ENCODE measurements at places on chromosomes 1 and 21.
A peak's percentile ranks its signal among the peaks of the same experiment; 100 is the strongest.

DNA sequence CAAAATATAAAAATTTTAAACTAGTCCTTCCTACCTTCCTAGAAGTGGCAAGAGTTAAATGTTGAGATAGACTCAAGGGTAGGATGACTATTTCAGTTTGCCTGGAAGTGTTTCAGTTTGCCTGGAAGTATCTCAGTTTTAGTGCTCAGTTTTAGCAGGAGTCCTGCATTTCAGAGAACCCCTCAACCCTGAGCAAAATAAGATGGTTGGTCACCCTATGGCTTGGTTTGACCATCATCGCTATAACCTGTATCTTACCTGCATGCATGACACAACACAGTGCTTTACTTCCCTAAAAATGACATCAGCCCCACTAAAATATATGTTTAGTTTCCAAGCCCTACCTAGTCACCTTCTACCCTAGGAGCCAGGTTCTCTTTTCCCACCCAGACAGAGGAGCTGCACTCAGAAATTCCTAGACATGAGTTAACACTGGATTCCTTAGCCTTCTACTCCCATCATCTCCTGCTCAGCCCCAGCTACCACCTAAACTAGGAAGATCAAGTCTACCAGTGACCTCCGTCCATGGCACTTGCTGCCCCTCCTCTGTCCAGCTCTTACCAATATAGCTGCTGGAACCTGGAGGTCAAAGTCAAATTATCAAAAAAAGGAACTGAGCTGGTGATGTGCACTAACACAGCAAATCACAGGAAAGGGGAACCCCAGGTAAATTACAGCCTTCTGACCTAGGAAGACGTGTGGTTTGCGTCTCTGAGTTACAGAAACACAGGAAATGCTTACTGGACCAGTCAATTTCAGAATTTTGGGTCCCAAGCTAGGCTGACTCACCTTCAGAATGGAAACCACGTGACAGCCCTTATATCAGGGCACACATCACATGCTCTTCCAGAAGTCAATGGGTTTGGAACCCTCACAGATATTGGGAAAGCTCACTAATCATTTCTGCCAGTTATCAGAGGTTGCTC is 2.2 kb upstream of the G0S2 start:
- DNase-seq: peak; percentile 88

DNA sequence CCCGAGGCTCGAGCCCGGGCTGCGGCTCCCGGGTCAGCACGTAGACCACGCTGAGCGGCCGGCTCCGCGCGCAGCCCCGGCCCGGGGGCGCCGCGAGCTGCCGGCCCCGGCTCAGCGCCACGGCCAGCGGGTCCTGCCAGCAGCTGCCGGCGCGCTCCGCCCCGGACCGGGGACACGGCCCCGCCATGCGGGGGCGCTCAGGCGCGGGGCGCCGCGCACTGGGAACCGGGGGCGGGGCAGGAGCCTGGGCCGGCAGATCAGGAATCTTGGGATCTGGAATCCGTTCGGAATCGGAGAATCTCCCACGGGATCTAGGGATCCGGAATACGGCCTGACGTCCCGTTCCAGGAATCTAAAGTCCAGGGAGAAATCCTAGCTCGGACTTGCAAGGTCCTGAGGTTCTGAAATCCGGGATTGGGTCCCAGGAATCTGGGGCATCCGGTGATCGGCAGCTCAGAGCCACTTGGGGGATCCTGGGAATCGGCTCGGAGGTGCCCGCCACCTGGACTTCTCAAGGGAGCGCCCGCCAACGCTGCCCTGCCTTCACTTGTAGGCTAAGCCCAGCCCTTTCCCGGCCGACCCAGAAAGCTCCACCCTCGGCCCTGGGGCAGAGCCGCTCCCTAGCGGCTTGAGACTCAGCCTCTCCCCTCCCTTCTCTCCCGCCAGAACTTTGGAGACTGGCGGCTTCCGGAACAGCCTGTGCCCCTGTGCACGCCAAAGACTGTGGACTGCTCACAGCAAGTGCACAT is at the start of gene MAP3K6:
Gene MAP3K6, minus strand, starts transcription at position 551 of the 749 bp plus-strand sequence. Its CDS starts 364 bp downstream, at position 187.
- DNase-seq: peak; percentile 63

GRCh38 chr1:153271711-153272110 is 12.2 kb downstream of the LORICRIN start:
- DNase-seq: no peak

- DNase-seq: no peak
These were observed 12.3 kb upstream of the NPHP4 start for GRCh38 chr1:6004412-6005123.

DNA sequence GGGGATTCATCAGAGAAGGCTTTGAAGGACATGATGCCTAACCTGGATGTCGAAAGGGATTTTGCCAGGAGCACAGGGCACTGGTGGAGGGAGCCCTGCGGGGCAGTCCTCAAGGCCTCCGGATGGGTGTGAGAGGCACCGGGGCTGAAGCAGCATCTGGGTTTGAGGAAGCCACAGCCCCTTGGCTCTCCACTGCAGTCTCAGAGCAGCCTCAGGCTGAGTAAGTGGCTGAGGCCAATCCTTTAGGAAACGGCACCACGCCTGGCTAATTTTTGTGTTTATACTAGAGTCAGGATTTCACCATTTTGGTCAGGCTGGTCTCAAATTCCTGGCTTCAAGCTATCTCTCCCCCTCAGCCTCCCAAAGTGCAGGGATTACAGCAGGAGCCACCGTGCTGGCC is 12.0 kb downstream of the ERVH48-1 start:
- no peak for DNase-seq

DNA sequence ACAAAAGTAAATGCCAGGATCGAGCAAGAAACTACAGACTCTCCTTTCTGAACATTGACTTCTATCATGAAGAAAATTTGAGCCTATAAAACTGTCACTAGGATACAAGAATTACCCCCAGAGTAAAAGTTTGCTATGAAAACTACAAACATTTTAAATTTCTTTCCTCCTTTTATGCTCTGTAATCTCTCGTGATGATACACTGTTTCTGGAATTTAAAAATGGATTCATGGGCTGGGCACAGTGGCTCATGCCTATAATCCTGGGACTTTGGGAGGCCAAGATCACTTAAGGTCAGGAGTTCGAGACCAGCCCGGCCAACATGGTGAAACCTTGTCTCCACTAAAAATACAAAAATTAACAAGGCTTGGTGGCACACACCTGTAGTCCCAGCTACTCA is 181.3 kb downstream of the ZNF281 start:
- no peak for DNase-seq

- DNase-seq: no peak
These were observed 619.4 kb downstream of the KIF26B start for GRCh38 chr1:245774196-245774595.

- DNase-seq: peak; percentile 78
These were observed 959 bp downstream of the CD58 start for GRCh38 chr1:116569776-116570357.

GRCh38 chr1:155321639-155322503 is 1.2 kb downstream of the RUSC1 start:
- no peak for DNase-seq

DNA sequence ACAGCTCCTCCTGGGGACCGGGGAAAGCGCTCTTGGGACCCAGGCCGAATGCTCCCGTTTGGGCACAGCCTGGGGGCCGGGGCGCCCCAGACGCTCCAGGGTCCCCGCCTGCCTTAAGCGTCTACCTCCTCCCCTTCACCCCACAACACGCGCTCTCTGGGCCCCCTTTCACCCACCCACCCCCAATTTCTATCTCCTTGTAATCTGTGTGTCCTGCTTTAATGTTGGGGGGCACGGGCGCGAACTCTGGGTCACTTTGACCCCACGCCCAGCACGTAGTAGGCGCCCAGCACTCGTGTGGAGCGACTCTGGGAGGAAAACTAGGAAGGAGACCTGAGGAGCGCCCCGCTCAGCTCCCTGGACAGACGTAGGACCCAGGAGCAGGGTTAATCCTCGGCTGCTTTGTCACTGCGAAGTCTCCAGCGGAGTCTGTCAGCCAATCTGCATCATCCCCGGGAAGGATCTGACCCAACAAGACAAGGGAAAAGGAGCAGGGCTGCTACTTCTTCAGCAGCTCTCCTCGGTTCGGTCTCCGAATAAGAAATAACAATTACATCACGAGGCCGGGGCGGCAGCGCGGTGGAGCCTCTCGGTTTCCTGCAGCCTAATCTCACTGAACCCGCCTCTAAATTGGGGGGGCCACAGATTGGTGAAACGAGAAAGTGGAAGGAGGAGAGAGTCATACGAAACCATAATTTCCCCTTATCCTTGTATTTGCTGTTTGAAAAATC is 757 bp upstream of the NRIP1 start:
- DNase-seq: peak; percentile 73

DNA sequence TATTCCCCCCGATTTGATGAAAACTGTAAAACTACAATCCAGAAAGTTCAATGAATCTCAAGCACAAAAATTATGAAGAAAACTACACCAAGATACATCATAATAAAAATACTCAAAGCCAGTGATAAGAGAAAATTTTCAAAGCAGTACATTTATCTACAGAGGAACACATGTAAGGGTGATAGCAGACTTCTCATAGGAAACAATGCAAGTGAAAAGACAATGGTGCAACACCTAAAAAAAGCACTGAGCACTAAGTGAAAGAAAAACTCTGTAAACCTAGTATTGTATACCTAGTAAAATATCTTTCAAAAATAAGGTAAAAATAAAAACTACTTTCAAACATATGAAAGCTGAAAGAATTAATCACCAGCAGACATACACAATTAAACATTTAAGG is 76.1 kb upstream of the IRF2BP2 start:
- DNase-seq: no peak

DNA sequence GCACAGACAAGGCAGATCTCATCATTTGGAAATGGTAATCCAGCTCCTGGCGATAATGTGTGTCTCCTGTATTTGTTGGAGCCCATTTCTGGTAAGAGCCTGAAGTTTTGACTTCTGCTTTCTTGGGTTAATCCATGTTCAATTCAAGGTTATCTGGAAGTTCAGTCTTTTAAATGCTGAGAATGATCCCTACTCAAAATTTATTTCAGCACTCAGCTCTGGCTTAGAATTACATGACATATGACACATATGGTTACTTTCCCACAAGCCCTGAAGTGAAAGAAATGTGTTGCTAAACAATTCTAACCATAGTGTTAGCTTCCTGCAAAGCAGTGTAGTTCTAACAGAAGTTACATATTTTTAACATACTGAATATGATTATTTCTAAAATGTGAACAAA is 2.7 kb downstream of the PTGFR start:
- no peak for DNase-seq

- DNase-seq: peak; percentile 37
These were observed 46.9 kb downstream of the IER5 start for GRCh38 chr1:181135437-181135731.

GRCh38 chr1:115706587-115707425 is 61.7 kb downstream of the CASQ2 start:
- peak; percentile 22 for DNase-seq

DNA sequence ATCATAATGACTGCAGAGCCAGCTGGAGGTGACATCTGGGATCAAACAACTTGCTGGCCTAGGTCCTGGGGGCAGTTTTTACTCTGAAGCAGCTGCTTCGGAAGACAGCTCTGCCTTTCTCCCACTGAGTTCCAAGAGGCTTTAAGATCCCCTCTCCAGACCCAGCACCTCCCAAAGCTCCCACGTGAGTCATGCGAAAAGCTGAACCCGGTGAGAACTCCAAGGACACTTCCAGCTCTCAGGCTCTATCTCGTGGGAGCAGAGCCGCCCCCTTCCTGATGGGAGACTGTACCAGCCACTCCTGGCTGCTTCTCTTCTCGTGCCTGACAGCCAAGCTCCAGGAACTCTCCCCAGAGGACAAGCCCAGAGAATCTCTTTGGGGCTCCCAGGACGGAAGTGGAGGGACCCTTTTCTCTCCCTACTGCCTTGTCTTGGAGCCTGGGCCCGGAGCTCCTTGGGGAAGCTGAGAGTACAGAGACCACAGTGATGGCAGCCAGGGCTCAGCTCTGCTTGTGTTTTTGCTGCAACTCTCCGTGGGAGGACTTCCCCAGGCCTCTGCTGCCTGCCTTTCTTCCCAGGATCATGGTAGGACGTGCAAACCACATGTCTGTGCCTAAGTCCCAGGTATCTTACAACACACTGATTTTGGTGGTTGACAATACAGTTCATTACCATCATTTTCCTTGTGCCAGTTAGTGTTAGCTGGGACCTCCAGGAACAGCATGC is 40.6 kb downstream of the STUM start:
- no peak for DNase-seq

DNA sequence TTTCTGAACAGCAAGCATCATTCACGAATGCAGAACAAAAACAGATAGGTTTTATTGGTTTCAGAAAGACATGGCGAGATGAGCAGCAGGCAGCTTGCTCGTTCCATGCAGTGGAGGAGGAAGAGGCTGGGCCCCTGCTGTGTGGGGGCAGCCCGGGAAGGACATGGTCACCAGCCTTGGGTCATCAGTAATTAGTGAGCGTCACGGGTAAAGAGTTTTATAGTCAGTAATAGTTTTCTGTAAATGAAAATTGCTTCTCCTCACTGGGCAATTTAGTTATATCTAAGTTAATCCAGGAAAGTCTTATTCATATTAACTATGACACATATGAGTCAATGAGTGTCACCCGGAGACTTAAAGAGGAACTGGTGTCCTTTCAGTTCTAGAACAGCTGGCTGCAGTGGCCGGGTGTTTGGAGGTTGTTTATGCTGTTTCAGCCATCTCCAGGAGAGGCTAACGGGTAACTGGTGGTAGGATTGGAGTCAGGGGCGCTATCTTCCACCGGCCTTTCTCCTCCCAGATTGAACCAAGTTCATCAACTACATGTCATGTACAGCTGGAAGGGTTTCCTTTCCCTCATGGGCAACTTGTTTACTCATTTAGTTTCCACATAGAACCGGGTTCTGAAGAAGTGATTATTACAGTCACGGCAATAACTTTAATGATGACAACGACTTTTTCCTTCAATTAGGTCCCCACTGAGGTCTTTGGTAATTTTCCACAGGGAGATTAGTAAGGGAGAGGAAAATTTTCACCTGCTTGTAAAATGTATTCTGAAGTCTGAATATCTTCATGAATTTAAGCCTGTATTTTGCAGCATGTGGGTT is 34.6 kb upstream of the SLC45A1 start:
- peak; percentile 67 for DNase-seq

- DNase-seq: no peak
These were observed 85.1 kb downstream of the MTR start for GRCh38 chr1:236880209-236880608.

GRCh38 chr1:23636009-23636408 is 55.6 kb upstream of the RPL11 start:
- DNase-seq: no peak

DNA sequence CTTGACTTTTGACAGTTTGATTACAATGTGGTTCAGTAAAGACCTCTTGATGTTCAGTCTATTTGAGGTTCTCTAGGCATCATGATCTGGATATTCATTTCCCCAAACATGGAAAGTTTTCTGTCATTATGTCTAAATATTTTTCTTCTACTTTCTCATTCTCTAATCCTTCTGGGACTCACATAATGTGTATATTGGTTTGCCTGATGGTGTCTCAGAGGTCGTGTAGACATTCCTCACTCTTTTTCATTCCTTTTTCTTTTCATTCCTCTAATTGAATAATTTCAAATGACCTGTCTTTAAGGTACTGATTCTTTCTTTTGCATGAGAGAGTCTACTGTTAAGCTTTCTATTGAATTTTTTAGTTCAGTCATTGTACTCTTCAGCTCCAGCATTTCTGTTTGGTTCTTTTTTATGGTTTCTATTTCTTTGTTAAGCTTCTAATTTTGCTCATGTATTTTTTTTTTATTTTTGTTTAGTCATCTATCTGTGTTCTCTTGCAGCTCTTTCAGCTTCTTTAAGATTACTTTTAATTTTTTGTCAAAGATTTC is 158.4 kb downstream of the GDAP2 start:
- DNase-seq: no peak

Data from activated CD4-positive, alpha-beta T cell treated with anti-CD3 and anti-CD28 coated beads, Interleukin-2, Interleukin-6, amounts not matched to agents 100 ng/mL and 50 ng/mL, durations not matched to agents 16 hours and 8 hours (primary cell).